ENCODE measurements at places on chromosomes 2 and 18.
A peak's percentile ranks its signal among the peaks of the same experiment; 100 is the strongest.

GRCh38 chr18:34880403-34880802 is 160.8 kb upstream of the MAPRE2 start:
- DNase-seq: no peak

DNA sequence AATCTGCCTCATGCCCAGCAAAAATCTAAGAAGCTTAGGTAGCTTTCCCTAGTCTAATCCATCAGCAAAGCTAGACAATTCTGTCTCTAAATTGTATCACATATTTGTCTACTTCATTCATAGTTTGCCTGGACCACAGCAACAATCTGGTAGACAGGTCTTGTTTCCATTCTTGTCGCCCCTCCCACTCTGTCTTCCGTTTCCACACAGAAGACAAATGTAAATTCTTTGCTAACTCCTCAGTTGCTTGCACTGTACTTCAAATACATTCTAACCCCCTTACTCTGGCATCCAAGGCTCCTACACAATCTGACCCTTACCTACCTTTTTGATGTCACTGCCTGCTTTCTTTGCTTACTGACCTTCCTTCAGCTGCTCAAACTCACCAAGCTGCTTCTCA is 40.1 kb downstream of the THUMPD2 start:
- DNase-seq: no peak

- no peak for DNase-seq
Observed at GRCh38 chr2:215782965-215783364, 230.4 kb downstream of the MREG start.

DNA sequence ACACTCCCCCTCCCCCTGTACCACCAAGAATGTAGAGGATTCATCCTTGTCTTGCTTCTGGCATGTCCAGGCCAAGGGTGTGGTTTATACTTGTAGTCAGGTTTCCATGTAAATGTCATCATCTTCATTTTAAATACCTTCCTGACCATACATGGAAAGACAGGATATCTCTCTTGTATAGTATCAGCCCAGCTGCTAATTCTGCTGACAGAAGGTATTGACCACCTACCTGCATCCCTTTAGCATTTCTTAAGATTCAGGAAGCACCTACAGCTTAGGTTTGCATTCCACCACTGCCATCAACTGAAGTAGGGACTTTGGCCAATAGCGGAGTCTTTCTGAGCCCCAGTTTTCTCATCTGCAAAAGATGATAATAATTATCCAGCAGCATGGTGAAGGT is 22.9 kb upstream of the FSHR start:
- DNase-seq: no peak

DNA sequence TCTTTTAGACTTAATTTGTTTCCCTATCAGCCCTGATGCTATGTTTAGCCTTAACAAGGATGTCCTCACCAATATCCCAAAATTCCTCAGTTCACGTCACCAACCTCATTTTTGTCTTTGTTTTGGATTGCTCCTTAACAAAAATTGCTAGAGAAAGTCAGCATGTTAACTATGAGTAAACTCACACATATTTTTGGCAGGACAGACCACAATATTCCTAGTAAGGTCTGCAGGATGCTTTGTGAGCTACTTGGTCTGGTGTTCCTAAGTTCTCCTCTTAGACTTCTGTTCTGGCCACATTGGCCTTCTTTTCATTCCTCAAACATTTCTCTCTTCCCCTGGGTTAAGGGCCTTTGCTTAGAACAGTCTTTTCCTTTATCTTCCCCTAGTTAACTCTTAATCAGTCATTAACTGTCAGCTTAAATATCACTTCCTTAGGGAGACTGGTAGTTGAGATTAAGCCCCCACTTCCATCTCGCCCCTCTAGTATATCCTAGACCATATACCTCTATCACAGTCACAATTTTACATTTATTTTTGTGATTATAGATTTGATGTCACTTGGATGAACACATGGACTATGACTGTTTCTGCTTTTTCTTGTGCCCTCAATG is 116.2 kb downstream of the ADCYAP1 start:
- no peak for DNase-seq

DNA sequence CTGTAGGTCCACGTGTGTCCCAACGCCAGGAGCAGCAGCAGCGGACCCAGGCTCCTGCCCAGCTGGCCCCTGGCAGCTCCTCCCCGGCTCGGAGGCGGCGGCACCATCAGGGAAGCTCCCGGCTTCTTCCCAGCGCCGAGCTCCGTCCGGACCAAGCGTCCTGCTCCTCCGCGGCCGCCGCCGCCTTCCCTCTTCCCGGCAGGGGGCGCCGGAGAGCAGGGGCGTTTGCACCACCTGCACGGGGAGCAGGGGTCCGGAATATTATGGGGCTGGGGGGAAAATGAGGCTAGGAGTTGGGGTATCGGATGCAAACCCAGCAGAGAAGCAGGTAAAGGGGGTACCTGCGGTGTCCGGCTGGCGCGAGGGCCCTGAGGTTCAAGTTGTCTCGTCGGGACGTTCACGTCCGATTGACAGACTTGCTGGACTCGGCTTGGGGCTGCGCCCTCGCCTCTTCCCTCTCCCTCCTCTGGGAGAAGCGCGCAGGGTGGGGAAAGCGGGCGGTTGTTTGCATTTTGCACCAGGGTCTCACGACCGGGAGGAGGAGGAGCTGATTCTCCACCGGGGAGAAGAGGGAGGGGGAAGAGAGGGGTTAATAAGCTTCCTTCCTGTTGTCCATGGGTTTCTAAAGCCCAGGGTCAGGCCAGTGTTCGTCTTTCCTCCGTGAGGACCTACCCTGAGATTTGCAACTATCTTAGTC is at the start of gene CCBE1:
TSS of gene CCBE1 (minus strand) at position 188 of the 697 bp plus-strand sequence.
- DNase-seq: no peak

DNA sequence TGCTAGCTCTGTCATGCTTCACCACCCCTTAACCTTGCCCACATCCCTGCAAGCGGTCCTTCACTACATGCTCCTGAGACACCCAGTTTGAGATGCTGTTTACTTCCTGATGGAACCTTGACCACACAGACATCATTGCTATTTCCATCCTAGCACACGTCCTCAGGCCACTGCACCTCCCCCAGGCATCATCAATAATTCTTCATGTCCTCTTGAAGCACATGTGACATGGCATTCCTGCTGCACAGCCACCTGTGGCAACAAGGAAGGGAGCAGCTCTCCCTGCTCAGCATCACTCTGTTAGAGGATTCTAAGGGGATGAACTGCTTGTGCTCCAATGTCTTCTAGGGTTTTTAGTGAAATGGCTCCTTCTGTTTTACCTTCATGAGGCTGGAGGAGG is 26.1 kb upstream of the ST3GAL5 start:
- no peak for DNase-seq

- no peak for DNase-seq
Observed at GRCh38 chr18:67924656-67925055, 408.1 kb upstream of the DSEL start.

GRCh38 chr2:130834091-130834930 is 2.4 kb upstream of the ARHGEF4 start:
- no peak for DNase-seq

DNA sequence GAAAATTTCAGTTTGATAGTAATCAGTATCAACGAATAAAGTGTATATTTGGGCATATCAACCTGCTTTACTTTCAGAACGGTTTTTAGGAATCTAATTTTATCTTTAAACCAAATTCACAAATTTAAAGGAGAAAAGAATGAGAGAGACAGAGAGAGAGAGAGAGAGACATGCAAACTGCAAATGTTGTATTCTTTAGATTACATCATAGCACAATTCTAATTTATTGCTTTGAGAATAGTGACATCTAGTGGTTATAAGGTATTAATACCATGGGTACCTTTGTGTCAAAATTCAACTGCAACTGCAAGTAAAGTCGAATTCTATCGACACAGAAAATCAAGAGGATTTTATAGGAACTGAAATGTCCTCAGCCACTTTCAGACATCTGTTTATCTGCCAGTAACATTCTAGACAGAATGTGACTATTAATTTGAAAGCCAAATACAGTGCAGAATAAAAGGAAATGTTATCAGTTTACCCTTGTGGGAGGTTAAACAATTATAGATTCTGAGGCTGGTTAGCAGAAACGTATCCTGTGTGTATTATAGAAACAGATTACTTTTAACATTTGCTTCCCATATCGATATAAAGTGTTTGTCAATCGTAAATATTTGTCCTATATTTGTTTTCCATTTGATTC is 529.8 kb upstream of the VRK2 start:
- no peak for DNase-seq

DNA sequence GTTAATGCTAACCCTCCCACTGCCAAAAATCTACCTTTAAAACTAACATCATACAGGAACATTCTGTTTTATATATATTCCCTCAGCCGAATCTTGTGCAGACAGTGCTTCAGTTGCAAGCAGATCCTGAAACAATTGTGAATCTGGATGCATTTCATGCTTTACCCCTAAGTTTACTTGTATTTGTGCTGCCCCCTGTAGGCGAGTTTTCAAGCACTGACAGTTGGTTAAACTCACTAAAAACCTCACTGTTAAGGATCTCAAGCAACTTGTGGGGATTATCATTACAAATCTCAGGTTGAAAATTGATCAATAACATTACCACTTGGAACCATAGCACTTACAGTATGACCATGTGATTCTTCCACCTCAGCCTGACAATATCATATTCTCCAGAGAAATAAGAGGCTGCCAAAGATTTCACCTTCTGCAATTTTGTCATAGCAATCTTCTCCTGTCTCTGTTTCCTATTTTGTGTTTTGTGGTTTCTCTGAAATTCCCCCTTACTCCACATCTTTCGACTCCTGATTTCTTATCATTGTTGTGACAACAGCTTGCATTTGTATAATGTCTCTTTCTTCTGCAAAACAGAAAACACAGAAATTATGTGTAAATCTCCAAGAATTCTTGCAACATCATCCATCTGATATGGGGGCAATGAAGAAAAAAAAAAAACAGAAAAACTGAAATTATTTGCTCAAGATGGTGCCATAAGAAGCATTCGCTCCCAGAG is 354.6 kb upstream of the SETBP1 start:
- no peak for DNase-seq

- DNase-seq: no peak
Observed at GRCh38 chr2:68995916-68996315, 17.1 kb upstream of the ANTXR1 start.

- DNase-seq: no peak
Observed at GRCh38 chr2:232647261-232647660, 13.9 kb downstream of the EFHD1 start.

DNA sequence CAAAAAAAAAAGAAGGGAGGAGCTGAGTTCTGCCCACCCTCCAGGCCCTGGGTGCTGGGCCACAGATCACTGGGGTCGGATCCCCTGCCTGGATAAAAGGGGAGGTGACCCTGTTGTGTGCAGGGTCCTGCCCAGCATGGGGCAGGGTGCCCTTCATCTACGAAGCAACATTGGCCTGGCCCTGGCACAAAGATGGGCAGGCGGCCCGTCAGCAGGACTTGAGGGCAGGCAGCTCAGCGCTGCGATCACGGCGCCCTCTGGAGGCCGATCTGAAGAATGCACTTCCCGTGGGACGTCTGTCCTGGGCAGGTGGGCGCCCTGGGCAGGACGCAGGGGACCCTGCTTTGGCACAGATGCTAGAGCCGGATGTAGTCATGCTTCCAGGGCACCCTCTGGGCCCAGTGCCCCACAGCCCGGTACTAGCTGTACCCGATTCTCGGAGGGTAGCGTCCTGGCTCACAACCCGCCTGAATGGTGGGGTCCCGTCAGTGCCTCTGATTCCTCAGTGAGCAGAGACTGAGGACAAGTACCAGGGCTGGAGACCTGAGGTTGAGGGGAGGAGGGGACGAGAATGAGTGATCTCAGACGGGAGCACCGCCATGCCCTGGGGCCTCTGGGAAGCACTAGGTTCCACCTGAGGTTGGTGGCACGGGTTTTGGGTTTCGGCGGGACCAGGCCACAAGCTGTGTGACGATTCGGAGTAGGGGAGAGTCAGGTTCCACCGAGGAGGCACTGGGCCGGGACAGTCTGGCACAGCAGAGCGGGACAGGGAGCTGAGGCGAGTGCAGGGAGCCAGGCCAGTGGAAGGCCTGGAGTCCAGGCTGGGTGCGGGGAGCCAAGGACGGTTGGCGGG is 18.0 kb downstream of the ARID5A start:
- peak; percentile 58 for DNase-seq

DNA sequence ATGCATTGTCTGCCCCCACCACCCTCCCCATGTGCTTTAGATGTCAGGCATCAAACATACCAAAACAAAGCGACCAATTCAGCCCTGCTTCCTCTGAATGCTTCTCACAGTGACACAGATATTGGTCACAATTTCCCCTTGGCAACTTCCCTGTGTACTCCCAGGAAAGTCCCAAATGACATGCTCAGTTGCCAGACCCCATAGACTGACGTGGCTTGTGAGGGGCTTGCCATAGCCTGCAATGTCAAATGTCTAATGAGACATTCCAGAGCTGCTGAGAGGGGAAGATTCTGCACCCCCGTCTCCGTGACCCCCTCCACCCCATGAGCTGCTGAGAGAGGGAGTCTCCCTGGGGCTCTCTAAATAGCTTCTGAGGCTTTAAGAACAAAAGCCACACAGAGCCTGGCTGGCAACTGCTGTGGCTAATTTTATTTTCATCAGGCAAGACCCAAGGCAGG is 47.3 kb downstream of the RFTN2 start:
- DNase-seq: no peak

DNA sequence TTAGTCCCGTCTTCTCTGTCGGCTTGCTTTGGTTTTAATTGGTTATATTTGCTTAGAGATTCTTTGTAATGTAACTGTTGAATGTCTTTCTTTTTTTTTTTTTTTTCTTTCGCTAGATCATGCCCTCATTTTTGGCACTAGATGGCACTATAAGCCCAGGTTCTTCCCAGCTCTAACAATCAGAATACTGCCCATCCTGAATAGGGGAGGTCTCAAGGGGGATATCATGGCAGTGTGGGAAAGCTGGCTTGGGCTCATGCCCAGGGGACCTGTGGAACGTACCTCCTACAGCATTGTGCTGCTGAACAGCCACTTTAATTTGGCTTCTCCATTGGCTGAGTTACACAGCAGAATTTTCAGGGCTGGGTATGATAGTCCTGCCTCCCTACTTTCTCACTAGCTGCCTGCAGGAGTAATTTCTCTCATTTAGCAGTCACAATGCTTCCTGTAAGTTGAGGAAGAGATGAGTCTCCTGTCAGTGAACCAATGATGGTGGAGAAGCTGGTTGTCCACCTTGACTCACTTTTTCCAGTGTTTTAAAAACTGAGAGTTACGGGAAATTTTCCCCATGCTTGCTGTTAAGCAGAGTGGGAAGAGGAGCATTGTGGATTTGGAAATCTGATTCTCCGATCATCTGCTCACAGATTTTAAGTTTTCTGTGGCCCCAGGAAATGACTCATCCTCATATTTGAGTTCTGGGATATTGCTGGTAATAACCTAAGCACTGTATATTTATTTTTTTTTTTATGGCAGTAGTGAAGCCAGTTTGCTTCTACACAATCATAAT is 47.2 kb downstream of the RAD51AP2 start:
- no peak for DNase-seq

GRCh38 chr2:32715981-32716380 is 88.1 kb downstream of the TTC27 start:
- DNase-seq: no peak

DNA sequence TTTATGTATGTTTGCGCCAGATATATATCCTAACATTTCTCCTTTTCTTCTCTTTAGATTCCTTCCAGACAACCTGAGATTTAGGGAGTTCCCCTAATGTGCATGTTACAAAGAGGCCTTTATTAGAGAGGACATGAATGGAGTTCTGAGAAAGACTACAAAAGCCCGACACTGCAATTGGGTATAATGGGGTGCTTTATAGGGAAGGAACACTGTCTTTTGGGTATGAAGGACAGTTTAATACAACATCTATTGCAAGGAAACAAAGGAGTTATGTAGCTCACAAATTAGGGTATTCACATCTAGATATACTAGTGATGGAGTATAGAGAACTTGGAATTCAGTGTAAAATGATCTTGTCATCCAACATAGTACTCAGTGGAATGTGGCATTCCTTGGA is 383.8 kb downstream of the FIGN start:
- DNase-seq: no peak

All from T-cell (primary cell).